Tibial nerve (tissue), 4 donors: ENCODE measurements at places on chromosomes 4 and X. TPM values are rescaled to one million over a fixed set of nuclear protein-coding genes. Genes with fewer than 3 reads are reported as not detected.

Gene MID1
- total RNA-seq = 17.7 TPM

Gene ASB5
- not detected for total RNA-seq

DNA sequence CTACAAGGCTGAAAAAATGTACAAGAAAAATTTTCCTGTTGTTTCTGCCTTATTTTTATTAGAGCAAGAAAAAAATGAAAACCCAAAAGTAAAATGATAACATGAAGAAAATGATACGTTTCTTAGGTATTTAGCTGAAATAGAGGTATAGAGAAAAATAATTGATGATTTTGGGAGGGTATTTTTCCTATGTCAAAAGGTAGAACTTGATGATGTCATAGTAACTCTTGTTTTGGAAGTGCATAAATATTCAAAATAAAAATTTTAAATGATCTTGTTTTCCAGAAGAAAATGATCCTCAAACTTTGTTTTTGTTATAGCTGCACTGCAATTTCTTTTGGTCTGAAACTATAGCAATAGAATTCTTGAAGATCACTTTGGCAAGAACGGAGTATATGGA lies 608.8 kb upstream of the BOD1L1 start:
- no peak for DNase-seq

- DNase-seq = no peak
These were observed 561.3 kb upstream of the GRIA3 start for GRCh38 chrX:122622795-122623194.

DNA sequence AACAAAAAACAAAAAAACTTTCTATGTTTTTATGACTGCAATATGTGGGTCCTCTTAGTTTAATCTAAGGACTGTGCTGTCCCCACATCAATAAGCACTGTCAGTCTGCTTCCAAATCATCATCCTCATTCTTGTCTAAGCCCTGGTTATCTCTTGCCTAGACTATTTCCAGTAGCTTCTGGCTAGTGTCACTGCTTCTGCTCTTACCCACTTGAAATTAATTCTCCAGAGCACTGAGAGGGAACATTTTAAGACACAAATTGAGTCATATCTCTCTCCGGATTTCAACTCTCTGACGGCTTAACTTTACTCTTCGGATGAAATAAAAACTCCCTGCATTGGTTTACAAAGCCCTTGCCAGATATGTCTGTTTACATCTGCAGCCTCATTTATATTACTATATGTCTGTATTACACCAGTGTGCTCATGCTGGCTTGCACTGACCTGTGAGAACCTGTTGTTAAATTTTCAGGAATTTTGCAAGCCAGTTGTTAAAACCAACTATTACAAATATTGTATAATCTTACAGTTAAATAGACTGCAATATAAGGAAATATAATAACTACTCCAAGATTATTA lies 345.9 kb downstream of the ADGRL3 start:
- no peak for DNase-seq

Gene HS3ST1
- total RNA-seq = 0.21 TPM

Gene GPR143
- total RNA-seq = not detected

DNA sequence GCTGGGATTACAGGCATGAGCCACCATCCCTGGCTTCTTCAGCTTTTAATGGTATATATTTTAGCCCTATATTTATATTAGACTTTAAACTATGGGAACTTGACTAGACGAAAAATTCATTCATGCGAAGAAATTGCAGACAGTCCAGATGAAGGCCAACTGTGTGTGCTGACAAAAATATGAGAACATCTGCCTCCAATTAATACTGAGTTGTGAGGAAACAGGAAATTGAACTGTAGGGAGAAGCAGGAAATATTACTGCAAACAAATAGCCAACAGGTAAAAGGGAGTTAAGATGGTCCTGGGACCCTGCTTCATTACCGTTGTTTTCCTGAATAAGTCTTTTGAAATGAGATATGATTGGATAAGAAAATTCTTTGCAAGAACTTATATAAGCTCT lies 26.3 kb downstream of the MGARP start:
- DNase-seq = no peak

- no peak for DNase-seq
These were observed 89.4 kb downstream of the IRF2 start for GRCh38 chr4:184384810-184385557.

DNA sequence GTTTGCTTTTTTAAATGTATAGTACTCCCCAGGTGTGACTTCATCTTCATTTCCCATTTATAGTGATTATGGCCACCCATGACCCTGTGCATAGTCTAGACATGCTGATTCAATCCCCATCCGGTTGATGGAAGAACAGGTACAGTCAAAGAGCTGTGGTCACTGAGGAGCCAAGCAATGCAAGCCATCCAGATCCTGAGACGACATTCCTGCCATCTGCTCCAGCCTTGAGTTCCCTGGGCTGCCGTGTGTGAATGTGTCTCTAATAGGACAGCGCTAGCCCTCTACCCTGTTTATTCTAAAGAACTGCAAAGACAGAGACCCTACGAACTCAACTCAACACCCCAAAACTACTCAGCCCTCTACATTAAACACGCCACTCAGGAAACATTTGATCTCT lies 1.7 kb downstream of the KCNIP4 start:
- DNase-seq = no peak

DNA sequence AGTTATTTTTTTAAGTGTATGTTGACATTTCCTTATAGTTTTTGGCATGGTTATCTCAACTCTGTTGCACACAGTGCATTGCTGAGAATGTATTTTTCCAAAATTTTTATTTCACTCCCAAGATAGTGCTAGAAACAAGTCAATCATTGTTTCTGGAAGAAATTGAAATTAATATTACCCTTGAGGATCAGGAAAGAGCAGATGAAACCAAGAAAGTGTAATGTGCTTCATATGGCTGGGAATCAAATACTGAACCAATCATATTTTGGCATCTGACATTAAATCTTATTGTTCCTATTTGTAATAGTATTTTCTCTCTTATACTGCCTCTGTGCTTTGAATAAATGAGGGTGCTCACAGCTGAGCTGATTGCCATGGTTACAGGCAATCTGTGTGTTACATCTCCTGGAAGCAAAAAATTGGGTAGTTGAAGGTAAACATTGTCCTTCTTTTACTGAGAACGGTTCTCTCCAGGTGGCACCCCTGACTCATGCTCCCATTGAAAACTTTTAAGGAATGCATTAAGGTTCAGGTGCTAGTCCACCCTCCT lies 358.2 kb upstream of the NR3C2 start:
- DNase-seq = no peak

DNA sequence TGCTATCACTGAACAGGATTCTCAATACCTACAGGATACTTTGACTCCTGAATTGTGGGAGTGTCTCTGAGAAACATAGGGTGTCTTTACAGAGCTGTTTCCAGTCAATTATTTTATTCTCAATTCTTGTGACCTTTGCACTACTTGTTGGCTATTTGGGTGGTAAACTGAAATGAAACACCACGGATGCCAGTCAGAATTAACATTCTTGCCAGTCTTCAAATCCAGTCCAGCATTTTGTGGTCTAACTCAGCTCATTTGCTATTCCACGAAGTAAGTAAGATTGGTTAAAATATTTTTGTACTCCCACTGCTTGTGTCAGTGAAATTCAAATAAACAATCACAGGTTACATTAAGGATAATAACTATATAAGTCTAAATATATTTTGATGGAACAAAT lies 197.9 kb downstream of the ANKRD50 start:
- no peak for DNase-seq

DNA sequence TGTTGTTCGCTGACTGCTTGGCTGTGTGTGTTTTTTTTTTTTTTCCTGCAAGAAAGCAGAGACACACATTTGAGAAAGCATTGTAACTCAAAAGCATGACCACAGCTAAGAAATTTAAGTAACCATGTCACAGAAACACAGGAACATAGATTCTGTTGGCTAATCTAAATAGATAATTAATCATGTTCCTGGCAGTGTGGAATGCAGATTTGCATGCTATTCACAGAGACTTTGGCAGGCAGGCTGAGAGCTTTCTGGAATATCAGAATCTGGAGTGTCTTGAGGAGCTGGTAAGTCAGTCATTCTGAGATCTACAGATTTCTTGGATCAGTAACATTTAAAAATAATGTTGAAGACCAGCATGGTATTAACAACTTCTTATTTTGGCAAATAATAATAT lies 33.2 kb upstream of the SMS start:
- DNase-seq = no peak

Gene PNCK
- total RNA-seq = 4.5 TPM

Gene PPP1R2C
- not detected for total RNA-seq
